ENCODE measurements at places on chromosomes 11 and 22.

DNA sequence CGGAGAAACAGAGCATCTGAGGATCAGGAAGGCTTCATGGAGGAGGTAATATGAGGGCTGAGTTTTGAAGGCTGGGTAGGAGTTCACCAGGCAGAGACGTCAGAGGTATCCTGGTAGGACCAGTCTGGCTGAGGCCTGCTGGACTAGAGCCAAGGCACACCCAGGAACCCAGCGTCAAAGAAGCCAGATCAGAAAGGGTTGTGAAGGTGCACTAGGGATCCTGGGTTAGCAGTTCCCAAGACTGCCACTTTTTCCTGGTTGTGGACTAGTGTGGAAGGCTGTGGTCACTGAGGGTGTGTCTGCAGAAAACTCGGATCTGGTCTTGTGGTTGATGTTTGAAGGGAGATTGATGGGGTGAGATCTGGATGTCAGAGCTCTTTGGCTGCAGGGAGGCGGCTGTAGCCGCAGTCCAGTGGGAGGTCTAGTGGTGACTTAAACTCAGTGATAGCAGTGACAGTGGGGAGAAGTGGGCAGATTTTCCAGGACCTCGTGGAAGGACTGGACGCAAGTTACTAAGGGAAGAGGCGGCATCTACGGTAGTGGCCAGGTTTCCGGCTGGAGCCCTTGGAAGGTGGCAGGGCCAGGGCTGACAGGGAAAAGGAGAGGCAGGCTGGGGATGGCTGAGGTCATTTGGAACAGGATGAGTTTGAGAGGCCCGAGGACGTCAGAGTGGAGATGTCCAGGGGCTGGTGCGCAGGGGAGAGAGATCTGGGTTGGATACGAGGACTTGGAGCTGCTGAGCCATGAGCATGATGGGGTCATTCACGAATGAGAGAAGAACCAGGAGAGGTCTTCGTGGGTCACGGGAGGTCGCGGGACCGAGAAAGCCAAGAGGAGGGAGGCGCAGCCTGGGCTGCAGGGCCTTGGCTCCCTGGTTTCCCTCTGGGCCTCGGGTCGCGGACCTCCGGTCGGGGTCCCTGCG lies 10.9 kb downstream of the RELA start:
- no peak for DNase-seq

DNA sequence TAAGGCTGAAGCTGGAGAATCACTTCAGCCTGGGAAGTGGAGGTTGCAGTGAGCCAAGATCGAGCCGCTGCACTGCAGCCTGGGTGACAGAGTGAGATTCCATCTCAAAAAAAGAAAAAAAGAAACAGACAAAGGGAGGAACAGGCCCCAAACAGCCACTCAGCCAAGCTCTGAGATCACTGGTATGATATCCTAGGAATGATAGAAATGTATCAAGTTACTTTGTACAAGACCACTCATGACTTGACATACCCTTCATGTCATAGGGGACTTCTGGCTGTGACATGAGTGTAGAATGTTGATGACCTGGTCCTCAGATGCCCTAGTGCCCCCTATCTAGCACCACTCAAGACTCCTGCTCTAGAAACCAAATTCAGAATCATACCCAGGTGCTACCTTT lies 216.5 kb downstream of the NAV2 start:
- no peak for DNase-seq

GRCh38 chr11:128593281-128593680 lies 5.9 kb upstream of the ETS1 start:
- DNase-seq, result no peak

DNA sequence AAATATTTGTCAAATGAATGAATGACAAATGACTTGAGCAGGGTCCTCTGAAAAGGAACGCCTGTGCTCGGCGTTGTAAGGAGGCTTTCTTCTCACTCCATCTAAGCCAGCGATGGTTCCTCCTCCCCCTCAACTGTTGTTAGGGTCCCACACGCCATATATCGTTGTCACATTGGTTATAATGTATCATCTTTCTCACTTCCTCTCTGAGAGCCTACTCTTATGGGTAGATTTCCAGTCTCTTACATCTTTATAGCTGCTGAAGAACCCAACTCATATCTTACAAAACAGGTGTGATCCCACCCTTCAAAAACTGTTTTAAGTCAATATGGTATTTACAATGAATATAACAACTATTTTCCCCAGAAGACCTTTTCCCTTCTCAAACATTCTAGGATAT lies 81.5 kb downstream of the NAV2 start:
- DNase-seq, result no peak

GRCh38 chr22:47839595-47840227 lies 1077.3 kb downstream of the TBC1D22A start:
- no peak for DNase-seq

DNA sequence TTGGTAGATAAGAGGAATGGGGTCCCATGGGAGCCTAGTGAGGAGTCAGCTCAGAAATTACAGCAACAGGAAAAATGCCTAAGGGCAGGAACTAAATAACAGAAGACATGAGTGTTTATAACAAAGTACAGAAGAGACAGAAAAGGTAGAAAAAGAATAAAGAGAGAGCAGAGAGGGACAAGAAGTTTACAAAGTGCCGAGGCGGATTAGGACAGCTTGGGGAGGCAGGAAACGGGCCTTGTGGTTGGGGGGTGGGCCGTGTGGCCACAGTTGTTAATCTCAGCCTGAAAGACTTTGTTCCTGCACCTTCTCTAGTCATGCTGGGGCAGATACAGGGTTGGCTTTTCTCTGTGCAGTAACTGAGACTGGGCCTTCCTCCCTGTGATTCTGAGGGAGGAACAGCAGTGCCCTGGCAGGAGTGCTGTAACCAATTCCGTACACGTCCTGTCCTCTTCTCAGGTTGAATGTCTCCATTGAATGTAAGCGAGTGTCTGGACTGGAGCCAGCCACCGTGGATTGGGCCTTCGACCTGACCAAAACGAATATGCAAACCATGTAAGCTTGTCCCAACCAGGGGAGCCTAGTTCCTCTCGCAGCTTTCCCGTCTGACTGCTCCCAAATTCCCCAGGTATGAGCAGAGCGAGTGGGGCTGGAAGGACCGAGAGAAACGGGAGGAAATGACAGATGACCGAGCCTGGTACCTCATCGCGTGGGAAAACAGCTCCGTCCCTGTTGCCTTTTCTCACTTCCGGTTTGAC lies 13.2 kb downstream of the NAA40 start:
- DNase-seq, result no peak
